ENCODE measurements at places on chromosomes 1 and 21.

DNA sequence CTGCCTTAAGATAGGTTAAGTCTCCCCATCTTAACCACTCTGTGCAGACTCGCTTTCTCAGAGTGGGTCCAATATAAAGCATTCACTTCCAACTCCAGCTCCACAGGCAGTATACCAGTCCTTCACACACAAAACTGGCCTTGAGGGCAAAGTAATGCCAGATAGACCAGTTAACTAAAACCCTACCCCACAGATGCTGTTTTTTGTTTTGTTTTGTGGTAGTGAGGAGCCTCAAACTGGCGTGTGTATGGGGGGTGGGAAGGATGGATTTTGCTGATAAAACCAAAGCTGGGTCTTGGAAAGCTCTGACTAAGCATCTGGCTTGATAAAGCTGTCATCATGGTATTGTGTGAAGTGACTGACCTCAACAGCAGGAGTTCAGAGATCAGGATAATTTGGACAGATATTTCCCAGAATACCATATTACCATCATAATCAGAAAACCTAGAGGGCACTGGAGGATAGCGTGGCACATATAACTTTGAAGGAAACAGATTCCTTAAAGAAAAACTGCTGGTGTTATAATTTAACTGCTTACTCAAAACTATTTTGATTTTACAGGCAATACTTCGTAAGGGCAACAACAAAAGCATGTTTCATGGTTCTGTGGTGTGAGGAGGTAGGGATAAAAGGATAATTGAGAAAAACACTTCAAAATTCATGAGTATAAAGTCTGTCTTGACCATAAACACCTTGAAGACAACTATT is 29.6 kb upstream of the CPLANE2 start:
- DNase-seq: no peak

GRCh38 chr1:151006327-151007052 is at the start of gene MINDY1:
TSS of gene MINDY1 (minus strand) at chr1:151006902. CDS start at chr1:151002617, 4,285 bp downstream.
- DNase-seq: peak; percentile 64

GRCh38 chr1:44559330-44559729 is 115.0 kb downstream of the TMEM53 start:
- no peak for DNase-seq

GRCh38 chr21:38277501-38278131 is 20.8 kb downstream of the KCNJ15 start:
- DNase-seq: peak; percentile 80

- DNase-seq: no peak
These were observed 67.0 kb upstream of the KLHDC7A start for GRCh38 chr1:18413541-18414305.

GRCh38 chr1:193767886-193768285 is 581.5 kb upstream of the B3GALT2 start:
- no peak for DNase-seq

GRCh38 chr1:16191309-16191708 is 21.1 kb downstream of the ARHGEF19 start:
- no peak for DNase-seq

DNA sequence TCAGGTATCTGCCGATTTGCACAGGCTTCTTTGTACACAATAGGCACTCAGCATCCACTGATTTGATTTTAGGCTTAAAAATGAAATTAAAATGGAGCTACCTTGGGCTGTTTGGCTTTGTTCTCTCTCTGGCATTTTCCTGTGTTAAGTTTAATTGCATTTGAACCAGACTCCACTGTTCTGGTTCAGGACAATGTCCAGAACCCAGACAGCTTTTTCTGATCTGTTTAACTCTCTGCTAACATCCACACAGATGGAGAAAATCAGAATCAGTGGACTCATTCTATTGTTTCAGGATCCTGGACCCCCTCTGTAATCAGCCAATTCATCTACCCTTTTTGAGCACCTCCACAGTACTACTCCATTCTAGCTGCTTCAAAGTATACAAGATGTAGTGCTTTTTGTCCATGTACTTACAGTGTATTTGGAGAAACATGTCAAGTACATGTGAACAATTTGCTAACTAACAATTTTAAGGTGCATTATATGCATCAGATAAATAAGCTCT is 248.1 kb downstream of the PTBP2 start:
- no peak for DNase-seq

- no peak for DNase-seq
These were observed 26.5 kb upstream of the RPL11 start for GRCh38 chr1:23664837-23665795.

GRCh38 chr1:36803868-36804570 is 230.3 kb downstream of the GRIK3 start:
- no peak for DNase-seq

DNA sequence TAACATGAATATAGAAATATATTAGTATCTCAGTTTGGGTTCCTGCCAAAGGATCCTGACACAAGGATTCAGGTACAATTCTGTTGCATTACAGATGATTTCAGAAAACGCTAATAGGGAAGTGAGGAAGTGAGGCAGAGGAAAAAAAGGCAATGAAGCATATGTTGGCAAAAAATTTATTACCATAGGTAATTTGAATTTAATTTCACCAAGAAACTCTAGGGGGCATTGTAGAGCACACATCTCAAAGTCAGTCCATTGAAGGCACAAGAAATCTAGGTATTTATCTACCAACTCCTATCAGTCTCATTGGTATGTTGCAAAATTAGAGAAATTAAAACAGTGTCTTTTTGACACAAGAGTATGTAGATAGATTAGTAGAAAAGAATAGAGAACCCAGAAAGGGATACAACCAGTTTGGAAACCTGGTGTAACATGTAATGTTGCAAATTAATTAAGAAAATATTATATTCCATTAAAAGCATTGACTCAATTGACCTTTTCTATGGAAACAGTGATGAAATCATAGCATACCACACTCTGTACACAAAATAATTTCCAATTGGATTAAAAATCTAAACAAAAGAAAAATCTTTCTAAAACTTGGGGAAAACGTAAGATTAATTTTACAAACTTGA is 104.9 kb upstream of the SNX7 start:
- DNase-seq: no peak

DNA sequence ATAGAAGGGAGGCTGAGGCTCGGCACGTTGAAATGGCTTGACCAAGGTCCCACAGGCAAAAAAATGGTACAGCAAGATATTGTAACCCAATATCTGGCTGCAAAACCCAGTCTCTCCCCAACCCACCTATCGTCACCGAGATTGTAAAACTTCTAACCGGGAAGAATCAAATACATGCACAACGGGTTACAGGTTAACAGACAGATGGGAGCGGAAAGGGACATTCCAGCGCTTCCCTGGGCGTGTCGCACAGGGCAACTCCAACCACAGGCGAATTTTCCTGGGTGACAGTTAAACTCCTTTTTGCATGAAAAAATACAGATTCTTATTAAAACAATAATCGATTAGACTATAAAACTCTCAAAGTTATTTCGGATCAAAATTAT is 31.8 kb upstream of the JUN start:
- no peak for DNase-seq

DNA sequence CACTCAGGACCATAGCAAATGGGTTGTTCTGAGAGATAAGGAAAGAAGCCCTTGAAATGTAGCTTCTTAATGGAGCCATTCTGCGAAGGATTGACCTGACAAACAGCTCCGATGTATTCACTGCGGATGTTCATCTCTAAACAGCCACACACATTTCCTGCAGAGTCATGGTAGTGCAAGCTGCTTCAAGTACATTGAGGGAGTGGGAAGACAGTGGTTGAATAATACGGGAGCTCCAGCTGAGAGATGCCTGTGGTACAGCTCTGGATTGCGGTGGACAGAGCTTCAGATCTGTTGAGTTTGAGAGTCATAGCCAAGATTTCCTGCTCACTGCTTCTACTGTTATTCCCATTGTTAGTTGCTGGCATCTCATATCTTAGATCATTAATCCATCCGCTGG is 86.6 kb downstream of the ZBTB18 start:
- DNase-seq: no peak

- DNase-seq: no peak
These were observed 7.2 kb downstream of the CBR1 start for GRCh38 chr21:36076878-36077655.

DNA sequence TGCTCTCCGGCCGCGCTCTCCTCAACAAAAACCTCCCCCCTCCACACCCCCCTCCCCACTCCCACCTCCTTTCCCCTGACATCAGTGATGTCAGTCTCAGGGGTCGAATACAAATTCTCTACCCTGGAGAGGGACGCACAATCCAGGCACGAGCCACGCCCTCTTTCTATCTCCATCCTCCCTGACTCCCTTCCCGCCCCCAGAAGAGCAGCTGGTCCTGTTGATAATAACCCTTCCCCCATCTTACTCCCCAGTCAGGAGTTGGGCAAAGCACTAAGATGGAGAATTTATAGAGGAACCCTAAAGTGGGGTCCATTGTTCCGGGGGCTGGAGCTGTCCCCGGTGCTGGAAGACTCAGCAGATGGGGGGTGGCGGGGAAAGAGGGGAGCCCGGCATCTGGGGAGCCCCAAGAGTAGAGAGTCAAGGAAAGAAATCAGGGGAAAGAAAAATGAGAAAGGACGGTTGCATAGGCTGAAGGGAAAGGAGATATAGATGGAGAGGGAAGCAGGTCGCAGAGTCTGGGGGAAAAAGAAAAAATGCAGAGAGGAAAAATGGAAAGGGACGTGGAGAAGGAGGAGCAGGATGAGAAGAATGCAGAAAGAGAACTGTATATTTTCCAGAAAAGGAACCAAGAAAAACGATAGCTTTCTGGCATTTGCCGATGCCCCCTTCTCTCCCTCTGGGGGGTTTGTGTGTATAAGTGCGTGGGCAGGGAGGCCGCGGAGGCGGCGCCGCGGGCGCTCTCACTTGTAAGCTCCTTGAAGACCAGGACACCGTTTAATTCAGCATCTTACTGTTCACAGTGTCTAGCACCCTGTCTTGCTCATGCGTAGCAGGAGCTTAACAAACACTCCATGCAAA is at the start of gene CELF3:
TSS of gene CELF3 (minus strand) at position 33 of the 861 bp plus-strand sequence. CDS start 783 bp downstream, outside the sequence.
- DNase-seq: no peak

GRCh38 chr1:22376976-22377375 is 74.7 kb upstream of the ZBTB40 start:
- no peak for DNase-seq

GRCh38 chr1:174652569-174653280 is 205.0 kb downstream of the GPR52 start:
- no peak for DNase-seq

DNA sequence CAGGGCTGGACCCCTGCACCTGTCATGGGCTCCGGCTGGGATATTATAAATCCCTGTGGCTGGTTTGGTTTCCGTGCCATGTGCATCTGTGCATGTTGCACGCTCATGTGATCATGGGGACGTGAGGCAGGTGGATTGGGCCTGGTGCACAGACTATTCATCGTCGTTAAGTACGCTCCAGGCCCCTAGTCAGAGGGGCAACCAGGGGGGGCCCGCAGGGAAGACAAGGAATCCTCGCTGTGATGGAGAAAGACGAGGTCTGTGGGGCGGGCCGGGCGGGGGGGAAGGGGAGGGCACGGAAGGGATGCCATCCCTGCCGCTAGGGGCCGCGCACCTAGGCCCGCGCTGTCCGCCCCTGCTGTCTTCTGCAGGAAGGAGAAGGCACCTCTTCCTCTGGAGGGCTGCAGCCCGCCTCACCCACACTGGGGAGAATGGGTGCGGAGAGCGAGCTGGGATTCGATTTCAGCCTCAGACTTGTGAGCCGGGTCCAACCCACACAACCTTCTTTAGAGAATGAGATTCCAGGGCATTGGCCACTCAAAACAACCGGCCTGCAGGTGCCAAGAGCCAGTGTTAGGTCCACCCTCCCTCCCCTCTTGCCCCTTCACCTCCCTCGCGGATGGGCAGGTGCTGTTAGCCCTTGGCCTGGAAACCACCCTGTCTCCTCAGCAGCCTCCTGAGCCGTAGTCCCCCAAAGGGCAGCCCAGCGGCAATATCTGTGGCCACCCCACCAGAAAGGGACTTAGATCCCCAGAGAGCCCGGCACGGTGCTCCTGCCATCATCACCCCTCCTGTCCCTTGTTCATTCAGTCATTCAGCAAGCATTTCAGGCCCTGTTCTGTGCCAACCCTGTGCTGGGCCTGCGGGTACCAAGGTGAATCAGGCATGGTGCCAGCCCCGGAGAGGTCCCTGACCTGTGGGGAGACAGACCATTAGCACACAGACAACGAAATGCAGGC is 950 bp upstream of the LRP8 start:
- no peak for DNase-seq

DNA sequence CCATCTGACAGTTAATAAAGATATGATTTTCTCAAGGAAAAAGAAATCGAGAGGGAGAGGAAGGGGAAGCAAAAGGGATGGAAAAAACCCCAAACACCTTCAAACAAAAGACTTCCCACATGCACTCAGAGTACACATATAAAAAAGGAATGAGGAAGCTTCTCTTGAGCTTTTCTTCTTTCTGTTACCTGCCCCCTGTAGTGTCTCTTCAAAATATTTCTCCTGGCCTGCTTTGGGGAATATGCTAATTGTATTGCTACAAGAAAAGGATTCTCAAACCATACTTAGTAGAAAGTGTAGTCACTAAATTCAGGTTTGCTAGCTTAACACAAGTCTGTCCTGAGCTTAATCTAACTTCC is 58.7 kb downstream of the KIF14 start:
- no peak for DNase-seq

GRCh38 chr1:19734056-19734455 is 65.7 kb downstream of the TMCO4 start:
- no peak for DNase-seq

GRCh38 chr21:41653243-41653953 is 113.5 kb downstream of the RIPK4 start:
- no peak for DNase-seq

DNA sequence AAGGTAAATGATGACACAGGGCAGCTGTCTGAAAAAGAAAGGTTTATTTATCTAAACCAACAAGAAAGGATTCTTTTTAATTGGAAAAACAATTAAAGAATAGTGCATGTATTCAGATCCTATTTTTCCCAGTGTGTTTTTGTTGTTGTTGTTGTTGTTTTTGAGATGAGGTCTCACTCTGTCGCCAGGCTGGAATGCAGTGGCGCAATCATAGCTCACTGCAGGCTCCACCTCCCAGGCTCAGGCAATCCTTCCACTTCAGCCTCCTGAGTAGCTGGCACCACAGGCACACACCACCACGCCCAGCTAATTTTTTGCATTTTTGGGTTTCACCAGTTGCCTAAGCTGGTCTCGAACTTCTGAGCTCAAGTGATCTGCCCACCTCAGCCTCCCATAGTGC is 22.1 kb downstream of the NEK2 start:
- DNase-seq: no peak

DNA sequence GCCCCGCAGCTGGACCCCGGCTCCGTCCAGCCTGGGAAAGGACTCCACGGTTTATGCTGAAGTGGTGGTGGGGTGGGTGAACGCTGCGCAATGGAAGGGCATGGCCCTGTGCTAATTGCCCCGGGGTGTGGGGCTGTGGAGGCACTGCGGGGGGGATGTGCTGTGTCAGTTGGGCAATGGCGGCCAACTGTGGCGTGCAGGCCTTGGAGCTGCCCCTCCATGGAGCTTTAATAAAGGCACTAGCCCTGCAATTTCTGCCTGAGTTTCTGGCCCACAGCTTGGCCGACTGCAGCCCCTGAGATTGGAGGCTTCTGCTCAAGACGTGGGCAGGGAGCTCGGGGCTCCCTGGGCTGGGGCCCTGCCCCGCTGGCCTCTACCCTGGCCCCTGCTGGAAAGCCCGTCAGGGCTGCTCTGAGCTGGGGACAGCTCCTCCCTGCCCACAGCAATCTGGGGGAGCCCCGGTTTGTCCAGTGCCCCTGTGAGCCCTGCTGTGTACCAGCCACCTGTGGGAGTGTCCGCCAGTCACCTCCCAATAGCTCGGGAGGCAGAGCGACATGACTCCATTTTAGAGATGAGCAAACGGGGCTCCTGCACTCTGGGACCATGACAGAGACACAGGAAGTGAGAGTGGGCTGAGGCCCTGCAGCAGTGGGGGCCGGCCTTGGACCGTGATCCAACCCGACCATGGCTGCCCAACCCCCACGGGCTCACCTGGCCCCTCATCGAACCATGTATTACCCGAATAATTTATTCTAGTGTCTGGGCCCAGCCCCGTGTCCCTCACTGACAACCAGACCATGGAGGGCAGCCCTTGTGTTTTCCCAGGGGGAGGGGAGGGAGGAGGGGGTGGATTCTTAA is 8.7 kb upstream of the TNFRSF14 start:
- no peak for DNase-seq

All from AG09319 (cell line).